ENCODE measurements at places on chromosomes 4 and X.
A peak's percentile ranks its signal among the peaks of the same experiment; 100 is the strongest.

DNA sequence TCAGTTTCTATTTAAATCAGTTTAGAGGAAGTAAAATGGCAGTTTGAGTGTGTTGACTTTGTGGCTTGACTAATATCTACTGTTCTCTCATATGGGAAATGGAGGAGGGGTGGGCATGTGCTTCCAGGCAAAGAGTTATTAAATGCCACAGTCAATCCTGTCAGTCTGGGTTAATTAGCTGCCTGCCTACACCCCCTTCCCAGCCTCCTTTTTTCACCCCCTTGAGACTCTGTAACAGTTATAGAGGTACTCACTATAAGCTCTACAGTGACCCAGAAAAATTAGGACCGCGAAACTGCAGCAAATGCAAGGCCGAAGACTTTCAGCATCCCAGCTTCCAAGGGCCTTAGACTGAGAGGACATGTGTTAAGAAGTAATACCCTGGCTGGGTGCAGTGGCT lies 165.2 kb downstream of the CORIN start:
- no peak for DNase-seq

- no peak for DNase-seq
These were observed 19.2 kb downstream of the STIM2 start for GRCh38 chr4:26879805-26880204.

- DNase-seq, result no peak
These were observed 55.5 kb upstream of the PCDH18 start for GRCh38 chr4:137587796-137588195.

- no peak for DNase-seq
These were observed 1973.6 kb upstream of the AGA start for GRCh38 chr4:179415847-179416223.

DNA sequence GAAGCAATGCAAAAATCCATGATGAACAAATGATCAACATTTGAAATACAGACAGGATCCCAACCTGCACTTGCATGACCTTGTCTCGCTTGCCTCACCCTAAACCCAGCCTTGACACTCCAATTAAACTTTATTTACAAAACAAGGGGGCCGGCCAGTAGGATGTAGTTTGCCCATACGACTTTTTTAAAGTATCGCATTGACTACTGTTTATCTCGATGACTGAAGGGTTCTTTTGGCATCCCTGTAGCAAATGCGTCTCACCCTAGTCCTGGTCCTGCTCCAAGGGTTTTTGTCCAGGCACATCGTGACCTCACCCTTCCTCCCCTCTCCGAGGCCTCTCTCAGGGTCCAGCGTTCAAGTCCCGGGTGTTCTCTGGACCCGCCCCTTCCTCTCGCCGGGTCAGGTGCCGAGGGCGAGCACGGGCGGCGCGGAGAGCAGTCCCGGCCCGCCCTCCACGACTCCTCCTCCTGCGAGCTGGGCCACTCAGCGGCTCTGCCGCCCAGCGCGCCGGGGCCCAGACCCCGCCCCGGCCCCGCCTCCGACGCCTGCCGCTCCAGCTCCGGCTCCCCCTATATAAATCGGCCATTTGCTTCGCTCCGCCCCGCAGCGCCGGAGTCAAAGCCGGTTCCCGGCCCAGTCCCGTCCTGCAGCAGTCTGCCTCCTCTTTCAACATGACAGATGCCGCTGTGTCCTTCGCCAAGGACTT lies at the start of gene SLC25A5:
Gene SLC25A5 (plus strand): TSS at position 603 of the 709 bp plus-strand sequence. CDS start 72 bp downstream, at position 675.
- DNase-seq, result peak; percentile 77

DNA sequence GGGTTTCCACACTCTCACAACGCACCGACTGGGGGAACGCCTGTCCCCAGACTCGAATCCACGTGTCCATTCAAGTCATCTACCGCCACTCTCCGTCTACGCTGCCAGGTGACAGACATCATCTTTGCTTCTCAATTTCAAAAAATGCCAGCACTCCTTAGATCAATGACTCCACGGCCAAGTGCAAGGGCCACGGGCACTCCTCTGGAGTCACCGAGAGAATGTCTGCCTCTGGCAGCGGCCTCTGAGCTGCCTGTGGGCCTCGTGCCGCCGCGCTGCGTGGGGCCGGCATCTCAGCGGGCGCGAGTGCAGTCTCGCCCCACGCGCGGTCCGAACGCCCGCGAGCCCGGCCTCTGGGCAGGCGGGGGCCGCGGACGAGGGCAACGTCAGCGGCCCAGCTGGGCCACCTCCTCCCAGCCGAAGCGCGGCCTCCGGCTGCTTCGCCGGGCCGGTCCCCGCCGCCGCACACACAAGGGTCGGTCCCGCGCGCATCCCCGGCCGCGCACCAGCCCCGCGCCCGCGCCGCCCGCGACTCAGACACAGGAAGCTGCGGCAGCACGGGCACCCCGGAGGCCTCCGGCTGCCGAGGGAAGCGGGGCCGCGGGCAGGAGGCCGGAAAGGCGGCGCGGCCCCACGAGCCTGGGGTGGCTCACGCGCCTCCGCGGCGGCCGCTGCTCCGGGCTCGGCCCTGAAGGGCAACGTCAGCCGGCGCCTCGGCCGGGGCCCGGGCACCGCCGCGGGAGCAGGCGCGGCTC lies 450 bp downstream of the ACSL1 start:
- peak; percentile 67 for DNase-seq

DNA sequence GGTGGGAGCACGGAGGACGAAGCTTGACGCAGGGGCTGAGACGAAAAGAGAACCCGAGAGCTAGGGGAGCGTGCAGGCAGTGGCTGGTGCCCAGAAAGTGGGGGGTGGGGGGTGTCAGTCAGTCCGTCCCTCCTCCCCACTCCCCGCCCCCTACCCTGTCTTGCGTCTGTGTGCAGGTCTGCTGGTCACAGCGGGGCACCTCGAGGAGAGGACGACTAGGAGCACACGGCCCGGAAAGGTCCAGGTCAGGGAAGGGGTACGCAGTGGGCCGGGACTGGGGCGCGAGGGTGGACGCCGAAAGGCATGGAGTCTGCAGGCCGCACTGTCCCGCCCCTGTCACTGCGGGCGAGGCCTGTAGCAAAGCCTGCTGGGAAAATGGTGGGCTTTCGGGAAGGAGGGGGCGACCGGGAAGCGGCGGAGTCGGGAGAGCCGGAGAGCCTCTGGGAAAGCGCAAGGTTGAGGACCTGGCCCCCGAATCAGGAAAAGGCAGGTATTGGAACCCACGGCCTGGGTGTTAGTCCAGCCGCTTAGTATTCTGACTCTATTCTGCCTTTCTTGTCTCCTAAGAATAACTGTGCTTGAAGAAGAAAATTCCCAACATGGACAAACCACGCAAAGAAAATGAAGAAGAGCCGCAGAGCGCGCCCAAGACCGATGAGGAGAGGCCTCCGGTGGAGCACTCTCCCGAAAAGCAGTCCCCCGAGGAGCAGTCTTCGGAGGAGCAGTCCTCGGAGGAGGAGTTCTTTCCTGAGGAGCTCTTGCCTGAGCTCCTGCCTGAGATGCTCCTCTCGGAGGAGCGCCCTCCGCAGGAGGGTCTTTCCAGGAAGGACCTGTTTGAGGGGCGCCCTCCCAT lies 769 bp downstream of the TCEAL1 start:
- DNase-seq, result no peak

DNA sequence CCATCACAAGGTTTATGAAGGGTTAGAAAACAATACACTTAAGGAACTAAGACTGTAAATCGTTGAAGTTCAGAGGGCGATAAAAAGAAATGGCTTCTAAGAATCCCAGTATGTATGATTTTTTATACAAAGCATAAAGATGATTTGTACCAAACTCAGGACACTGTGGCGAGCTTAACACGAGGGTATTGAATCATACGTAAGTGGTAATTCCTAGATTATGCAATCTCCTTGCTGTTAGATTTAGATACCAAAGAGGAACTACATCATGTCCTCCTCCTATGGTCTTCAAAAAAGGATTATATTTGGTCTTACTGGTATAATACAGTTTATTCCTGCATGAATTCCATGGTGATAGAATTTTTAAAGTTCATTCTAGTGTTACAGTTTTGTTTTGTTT lies 23.9 kb downstream of the NFKB1 start:
- no peak for DNase-seq

- no peak for DNase-seq
These were observed 27.4 kb downstream of the CCKAR start for GRCh38 chr4:26462874-26463273.

GRCh38 chrX:155334486-155335336 lies at the start of gene CLIC2:
Gene CLIC2, minus strand, starts transcription at chrX:155334614. Its CDS starts 187 bp downstream, at chrX:155334427.
- DNase-seq, result no peak

GRCh38 chr4:77074381-77074831 lies 1.4 kb downstream of the CCNI start:
- no peak for DNase-seq

GRCh38 chr4:75714704-75715103 lies 9.7 kb upstream of the USO1 start:
- no peak for DNase-seq

DNA sequence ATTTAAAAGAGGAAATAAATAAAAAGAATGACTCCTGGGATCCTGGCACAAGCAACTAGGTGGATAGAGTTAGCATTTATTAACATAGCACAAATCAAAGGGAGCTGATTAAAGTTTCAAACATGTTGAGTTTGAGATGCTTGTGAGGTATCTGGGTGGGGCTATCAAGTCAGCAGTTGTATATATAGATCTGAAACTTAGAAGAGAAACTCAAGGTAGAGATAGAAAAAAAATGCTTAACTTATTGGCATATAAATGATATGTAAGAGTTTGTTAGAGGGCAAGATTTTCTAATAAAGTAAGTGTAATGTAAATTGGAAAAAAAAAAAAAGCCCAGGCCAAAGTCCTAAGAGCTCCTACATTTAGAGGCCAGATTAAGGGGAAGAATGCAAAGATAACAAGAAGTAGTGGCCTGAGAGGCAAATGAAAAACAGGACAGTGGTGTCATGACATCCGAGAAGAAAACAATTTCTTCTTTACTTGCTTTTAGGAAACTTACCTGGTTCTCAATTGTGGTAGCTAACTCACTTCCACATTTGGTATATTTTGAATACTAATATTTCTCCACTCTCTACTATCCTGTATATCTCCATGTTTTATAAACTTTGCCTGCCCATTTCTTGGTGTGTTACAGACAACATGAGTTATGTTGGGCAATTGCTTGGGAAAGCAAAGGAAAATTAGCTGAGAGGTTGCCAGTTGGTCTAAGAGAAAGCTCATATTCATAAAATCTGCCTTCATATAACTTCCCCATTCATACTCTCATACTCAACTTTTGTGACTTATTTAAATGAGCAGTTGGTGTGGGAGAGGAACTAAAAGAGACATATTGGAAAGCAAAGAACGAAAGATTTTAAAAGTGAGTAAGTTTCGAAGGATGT lies 169.2 kb downstream of the PARM1 start:
- no peak for DNase-seq

- DNase-seq, result no peak
These were observed 575 bp downstream of the SLC25A6 start for GRCh38 chrX:1391370-1391706.

DNA sequence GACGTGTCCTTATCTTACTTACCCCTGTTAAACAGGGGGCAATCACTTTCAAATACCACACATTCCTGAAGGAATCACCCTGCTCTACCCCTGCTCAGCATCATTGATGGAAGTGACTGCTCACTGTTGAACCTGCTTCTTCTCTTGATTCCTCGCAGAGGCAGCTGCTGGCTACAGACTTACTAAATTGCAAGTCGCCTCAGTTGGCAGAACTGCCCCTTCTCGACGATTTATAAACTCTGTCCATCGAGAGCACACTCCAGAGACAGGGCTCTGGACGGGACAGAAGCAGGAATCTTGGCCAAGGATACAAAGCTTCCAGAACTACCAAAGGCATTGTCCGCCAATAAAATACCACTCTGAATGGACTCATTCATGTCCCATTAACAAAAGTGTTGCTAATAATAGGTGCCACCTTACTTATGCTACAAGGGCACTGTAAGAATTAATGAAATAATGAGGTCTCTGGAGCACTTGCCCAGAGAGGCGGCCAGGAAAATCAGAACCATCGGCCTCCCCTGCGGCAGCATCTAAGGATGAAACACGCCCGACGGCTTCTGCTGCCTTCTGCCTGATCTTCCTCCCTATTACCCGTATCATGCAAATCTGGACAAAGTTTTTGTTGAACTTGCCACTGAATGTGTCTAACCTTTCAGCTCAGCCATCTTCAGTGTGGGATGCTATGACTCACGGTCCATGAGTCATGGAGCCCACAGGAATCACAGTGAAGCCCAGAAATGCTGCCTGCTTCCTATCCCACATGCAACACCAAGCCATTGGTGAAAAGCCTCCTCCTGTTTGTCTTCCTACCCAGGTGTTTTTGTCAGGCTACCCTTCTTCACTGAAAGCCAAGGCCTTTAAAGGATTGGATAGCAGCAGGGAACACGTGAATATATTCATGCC lies 164.9 kb downstream of the MAML3 start:
- DNase-seq, result no peak

- DNase-seq, result no peak
These were observed 35.0 kb upstream of the MYOZ2 start for GRCh38 chr4:119100655-119101054.

DNA sequence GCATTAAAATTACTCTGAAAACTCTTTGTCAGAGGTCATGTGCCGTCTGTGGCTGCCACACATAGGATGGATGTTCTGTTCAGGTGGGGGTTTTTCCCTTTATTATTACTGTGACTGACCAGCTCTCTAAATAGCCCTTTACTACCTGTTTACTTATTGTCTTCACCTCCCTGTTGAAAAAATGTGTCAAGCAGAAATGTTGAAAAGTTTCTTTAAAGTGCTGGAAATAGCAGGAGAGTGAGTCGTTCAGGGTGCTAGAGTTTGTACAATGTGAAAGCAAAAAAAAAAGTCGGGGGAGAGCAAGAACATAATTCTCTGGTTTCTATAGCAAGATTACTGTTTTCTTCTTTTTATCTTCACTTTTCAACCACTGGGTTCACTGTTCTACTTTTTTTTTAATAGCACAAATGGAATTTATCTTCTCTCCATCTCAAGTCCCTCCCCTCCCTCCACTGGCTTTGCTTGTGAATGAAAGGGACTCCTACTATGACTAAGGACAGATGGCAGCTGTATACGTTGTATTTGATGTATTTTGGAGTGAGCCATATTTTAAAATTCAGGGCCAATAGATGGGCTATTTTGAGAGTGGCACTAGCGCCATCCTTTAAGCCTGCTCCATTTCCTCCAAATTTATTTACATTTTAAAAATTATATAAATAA lies 33.3 kb downstream of the ARX start:
- DNase-seq, result no peak

- no peak for DNase-seq
These were observed 11.1 kb upstream of the NAT8L start for GRCh38 chr4:2047781-2048581.

All from natural killer cell (primary cell).